Thoracic aorta (tissue), 2 donors: ENCODE measurements at places on chromosomes 1 and 21. TPM values are rescaled to one million over a fixed set of nuclear protein-coding genes. Genes with fewer than 3 reads are reported as not detected.

GRCh38 chr1:15937706-15938168, 38.2 kb downstream of the ZBTB17 start:
- no peak for DNase-seq

DNA sequence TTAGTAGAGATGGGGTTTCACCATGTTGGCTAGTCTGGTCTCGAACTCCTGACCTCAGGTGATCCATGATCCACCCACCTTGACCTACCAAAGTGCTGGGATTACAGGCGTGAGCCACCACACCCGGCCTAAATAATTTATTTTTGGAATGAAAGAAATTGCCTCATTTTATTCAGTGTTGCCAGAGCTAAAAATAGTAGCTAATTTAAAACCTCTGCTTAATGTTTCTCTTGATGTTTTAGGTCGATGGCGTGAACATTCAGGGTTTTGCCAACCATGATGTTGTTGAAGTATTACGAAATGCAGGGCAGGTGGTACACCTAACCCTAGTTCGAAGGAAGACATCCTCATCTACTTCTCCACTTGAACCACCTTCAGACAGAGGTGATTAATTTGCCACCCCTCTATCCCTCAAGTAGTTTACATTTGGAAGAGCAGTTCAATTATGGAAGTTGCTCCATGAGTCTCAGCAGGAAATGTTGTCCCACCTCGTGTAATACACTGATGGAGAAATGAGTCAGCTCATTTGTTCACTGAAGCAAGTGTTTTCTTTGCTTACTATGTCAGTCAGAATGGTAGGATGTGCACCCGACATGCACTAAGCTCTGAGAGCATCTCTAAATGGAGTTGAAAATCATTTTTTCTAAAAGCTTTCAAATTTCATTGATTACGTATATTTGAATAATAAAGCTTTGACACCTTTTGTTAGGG, 54.9 kb downstream of the PATJ start:
- DNase-seq = no peak

GRCh38 chr1:61078618-61079295, 3.6 kb upstream of the NFIA start:
- no peak for DNase-seq

Gene ADAM30
- total RNA-seq = not detected

Gene OR10J1
- total RNA-seq = not detected

Gene DHX9
- 62.7 TPM for total RNA-seq

Gene KCNC4
- 12.7 TPM for total RNA-seq

- DNase-seq = no peak
These were observed 132.6 kb upstream of the ETV3 start for GRCh38 chr1:157270705-157271274.

DNA sequence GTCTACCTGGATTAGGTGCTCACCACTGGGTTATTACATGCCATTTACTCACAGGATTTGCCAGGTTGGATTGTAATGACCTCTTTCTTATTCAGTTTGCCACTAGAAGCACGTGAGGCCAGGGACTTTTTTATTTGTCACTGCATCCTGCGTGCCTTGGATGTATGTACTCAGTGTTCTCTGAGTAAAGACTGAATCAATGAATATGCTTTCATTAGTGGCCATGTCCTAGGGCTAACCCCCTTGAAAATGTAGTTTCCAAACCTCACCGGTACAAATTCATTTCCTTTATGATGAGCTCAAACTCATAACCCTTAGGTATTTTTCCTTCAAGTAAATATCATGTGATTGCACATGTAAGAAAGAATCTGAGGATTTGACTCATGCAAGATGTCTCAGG, 1.3 kb upstream of the ZP4 start:
- no peak for DNase-seq
